Stimulated activated CD8-positive, alpha-beta memory T cell treated with anti-CD3 and anti-CD28 coated beads, Interleukin-7, amount 100 ng/mL, for 24 hours (primary cell): ENCODE measurements at places on chromosomes 3 and 15.

DNA sequence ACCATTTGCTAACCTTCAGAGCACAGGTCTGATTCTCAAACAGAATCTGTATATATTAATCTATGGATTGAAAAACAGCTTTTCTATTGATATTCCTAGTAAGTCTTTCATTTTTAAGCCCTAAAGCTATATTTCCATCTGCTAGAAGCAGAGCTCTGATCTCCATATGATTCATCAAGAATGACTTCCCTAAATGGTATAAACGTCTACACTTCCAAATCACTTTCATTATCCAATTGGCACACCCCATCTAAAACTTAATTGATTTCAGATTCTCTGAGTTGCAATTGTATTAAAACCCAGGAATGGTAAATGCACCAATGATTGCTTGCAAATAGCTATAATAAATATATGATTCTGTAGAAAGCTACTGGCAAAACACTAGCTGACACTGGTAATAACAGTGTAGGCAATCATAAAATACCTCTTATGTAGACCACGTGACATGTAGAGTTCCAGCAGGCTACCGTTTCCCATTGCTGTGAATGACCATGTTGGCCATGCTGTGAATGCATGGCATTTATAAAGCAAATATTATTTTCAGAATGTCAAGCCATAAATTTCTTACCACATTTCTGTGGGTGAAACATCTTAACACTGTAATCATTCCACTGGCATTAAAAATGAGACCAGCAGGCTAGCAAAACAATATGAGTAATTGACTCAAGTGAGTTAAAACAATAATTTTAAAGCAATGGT, 226.0 kb downstream of the ZMAT3 start:
- no peak for DNase-seq

- DNase-seq: no peak
Measured at GRCh38 chr15:63350178-63350621, 31.4 kb downstream of the CA12 start.

DNA sequence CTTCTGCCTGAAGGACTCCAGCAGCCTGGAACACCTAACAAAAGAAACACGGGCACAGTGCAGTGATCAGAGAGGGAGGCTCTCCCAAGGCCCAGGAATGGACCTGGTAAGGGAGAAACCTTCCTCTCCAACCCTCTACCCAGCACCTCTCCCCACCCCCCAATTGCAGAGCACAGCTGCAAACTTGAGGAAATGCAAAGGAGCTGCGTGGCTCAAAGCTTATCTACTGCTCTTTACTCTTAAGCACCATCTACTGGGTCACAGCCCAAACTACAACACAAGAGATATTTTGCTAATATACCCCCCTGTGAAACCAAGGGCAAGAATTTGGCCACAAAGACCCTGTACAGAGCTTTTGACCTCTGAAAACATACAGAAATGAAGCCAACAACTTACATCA, 328.3 kb downstream of the OXSM start:
- DNase-seq: no peak

DNA sequence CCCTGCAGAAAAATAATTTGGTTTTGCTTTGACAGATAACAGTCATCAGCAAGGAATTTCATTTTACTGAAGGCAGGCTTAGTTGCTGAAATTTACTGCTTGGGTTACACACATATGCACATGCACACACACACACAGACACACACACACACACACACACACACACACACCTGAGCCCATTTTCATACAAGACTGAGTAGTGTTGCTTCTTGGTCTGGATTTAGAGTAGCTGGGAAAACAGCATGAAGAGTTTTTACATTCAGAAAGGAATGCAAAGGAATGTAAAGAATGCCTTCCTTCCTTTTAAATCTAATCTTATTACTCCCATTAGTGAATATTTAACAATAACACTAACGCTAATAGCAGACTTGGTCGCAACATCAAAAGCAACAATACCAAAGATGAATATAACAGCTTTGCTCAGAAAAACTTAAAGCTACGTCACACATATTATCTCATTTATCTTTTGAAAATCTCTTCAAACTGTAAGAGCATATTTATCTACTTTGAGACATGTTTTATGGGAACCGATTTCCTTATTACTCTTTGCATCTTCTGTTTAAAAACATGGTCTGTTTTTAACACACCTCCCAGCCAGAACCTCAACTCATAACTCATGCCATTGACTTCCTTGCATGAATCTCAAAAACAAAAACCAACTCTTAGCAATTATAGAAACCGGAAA, 32.5 kb downstream of the RFTN1 start:
- no peak for DNase-seq

DNA sequence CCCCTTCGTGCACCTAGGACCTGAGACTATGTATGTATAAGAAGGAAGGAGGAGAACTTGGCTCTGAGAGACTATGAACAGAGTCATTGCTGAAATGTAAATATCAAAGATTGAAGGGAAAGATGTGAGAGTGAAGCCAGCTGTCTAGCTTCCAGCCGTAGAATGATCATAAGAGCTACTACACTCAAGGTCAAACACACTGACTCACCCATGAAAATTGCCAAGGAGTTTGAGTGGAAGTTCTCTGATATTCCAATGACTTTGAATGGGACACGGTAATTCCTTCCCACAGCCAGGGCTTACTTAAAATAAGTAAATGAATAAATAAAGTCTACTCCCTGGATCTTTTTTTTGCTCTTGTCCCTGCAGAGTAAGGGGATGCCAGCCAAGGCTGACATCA, 398.9 kb upstream of the TPRG1 start:
- no peak for DNase-seq

GRCh38 chr15:34883633-34884032, 85.9 kb downstream of the AQR start:
- no peak for DNase-seq

DNA sequence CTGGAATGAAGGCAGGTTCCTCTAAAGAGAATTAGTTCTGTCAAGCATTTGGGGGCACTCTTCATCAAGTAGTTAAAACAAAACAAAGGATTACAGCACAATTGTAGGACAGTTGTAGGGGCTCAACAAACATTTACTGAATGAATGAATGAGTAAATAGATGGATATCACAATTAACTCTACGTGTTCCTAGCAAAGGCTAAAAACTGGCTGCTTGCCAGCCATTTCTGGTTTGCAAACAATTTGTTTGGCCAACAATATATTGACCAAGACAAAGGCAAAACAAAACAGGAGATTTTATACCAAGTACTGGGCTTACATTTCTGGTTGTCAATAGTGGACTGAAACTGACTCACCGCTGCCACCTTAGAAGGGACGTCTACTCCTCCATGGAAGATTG, 116.8 kb downstream of the ZNF280D start:
- DNase-seq: no peak

DNA sequence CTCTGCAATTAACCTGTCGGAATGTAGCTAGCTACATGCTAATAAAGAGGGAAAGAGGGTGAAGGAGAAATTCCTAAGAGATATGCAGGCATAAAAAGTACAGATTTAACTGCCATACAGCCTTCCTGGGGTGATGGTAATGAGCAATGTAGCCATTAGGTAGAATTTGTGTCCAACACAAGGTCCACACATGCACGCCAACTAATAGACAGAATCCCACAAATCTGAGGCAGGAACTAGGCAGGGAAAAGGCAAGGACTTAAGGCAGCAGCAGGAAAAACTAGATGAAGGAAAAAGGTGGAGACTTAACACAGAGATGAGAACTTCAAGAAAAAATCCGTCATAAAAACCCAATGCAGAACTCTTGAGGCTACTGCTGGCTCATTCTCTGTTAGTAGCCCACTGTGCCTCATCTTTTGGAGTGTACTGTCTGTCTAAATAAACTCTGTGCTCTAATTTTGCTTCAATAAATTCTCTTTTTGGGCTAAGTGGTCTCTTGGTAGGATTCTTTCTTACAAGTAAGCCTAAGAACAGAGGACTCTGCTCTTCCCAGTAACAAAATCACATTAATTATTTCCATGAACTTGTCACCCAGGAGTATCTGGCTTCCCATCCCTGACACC, 81.5 kb downstream of the BTLA start:
- DNase-seq: no peak

GRCh38 chr3:184289426-184289938, 9.6 kb upstream of the PSMD2 start:
- peak; percentile 46 for DNase-seq

DNA sequence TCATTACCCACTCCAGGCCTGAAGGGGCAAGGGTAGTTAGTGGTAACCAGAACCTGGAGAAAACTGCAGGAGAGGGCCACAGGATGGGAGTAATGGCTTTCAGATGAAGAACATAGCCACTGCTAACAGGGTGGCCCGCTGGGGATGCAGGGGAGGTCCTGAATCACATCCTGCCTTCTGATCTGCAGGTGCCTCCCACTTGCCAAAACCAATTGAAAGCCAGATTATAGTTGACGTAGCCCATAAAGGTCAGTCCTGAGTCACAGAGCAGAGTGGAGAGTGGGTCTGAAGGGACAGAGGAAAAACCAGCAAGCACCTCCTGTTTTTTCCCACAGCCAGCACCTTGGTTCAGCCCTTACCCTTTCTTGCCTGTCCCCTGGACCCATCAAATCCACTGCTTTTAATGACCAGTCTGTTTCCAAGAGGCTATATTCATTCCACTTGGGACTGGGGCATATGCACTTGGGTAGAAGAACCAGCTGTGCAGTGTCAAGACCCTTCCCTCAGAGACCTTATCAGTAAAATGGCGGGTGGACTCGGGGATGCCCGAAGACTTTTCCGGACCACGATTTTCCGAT, 646 bp upstream of the SLC35G2 start:
- no peak for DNase-seq

- no peak for DNase-seq
Measured at GRCh38 chr15:52349052-52349700, 53.6 kb upstream of the MYO5C start.

- DNase-seq: no peak
Measured at GRCh38 chr3:8853081-8853480, 83.7 kb upstream of the OXTR start.

- no peak for DNase-seq
Measured at GRCh38 chr3:28575100-28575745, 226.6 kb upstream of the AZI2 start.

- DNase-seq: no peak
Measured at GRCh38 chr15:45187894-45188830, at the start of gene SHF. SHF (minus strand) TSS chr15:45187966; CDS start chr15:45187951, 15 bp downstream.

DNA sequence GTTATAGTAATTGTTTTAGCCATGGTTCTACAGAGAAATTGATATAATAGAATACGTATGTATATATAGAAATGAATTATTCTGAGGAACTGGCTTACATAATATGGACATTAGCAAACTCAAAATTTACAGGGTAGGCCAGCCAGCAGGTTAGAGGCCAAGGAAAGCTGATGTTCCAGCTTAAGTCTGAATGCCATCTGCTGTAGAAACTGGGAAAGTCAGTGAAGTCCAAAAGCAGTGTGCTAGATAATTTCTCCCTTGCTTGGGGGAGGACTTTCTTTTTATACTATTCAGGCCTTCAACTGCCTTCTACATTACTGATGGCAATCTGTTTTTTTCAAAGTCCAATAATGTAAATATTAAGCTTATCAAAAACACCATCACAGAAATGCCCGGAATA, 1174.7 kb downstream of the ZPLD1 start:
- DNase-seq: no peak

DNA sequence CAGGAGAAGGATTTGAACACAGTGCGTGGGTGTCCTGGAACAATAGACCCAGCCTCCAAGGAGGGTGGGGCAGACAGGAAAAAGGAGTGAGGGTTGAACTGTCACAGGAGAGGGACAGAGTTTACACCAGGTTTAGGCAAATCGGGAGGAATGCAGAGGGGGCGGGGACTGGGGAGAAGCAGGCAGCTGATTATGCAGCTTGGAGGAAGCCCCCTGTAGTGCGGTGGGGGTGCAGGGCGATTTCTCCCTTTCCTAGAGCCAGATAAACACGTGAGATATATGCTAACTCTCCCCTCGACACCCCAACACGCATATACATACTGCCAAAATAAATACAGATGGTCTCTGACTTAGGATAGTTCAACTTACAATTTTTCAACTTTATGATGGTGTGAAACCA, 108.6 kb upstream of the PRR20G start:
- DNase-seq: no peak

- no peak for DNase-seq
Measured at GRCh38 chr3:170232266-170232665, 10.0 kb downstream of the PRKCI start.

- DNase-seq: no peak
Measured at GRCh38 chr15:50549326-50549725, 2.9 kb upstream of the USP50 start.

DNA sequence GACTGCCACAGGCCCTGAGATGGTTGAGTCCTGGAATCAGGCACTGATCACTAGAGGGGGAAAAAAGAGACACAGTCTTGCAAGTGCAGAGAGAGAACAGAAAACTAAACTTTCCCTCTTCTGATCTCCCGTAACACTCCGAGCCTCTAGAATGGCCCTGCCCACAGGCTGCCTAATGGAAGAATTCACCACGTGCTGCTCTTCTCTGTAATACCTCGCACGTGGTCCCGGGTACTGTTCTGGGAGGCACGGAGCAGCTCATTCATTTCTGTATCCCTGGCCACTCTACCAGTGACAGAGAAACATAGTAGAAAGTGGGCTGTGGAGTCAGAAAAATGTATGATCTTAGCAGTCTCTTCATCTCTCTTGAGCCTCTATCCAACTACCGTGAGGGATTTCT, 30.4 kb downstream of the VGLL4 start:
- no peak for DNase-seq

GRCh38 chr3:126128504-126129397, 44.8 kb upstream of the SLC41A3 start:
- no peak for DNase-seq

- DNase-seq: no peak
Measured at GRCh38 chr3:13189639-13190377, 116.6 kb upstream of the IQSEC1 start.

- no peak for DNase-seq
Measured at GRCh38 chr3:15051531-15051930, 13.6 kb downstream of the MRPS25 start.

- DNase-seq: no peak
Measured at GRCh38 chr15:43748376-43748775, 2.1 kb downstream of the PDIA3 start.

DNA sequence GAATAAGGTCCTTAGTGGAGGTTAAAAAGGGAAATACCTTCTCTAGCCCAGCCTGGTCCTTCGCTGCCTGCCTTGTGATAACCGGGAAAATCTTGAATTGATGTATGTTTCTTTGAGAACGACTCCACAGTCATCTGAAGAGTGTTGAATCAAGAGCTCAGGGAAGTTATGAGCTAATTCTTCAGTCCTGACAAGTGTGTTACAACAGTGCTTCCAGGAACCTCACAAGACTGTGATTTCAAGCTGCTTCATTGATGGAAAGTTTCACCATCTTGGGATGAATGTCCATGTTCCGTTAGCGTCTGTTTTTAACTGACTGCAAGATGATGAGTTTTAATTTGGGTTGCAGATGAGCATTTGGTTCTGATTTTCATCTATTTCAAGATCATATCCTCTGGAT, 12.4 kb downstream of the TMEM41A start:
- no peak for DNase-seq

- DNase-seq: no peak
Measured at GRCh38 chr15:74201710-74202420, 722 bp downstream of the STRA6 start.

DNA sequence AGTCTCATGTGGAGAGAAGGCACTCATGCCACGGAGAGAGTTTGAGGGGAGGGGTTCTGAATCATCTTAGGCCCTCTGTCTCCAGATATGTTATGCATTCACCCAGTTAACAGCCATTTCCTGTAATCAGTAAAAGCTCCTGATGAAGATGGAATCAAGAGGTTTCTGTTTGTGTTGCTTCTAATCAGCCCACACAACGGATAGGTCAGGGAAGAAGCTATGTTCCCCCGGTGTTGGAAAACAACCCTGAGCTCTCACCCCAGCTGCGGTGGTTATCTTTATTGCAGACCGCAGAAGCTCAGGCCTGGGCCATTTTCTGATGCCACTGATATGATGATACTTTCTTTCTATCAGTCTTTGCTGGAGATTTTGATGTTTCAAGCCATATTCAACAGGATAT, 338.5 kb upstream of the ONECUT1 start:
- DNase-seq: no peak
